ENCODE measurements at places on chromosomes 11 and 22. TPM values are rescaled to one million over a fixed set of nuclear protein-coding genes. Genes with fewer than 3 reads are reported as not detected.

DNA sequence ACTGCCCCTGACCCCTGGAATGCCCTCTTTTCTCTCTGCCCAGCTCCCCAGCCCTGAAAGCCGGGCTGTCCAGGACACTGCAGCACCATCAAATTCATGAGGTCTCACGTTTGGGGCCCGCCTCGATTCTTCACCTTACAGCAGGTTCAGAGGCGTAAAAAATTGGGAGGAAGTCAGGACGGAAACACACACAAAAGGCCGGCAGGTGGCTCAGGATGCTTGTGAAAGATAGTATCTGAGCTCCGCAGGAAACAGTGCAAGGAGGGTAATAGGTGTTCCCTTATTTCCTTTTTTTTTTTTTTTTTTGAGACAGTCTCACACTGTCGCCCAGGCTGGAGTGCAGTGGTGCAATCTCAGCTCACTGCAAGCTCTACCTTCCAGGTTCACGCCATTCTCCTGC lies 4.1 kb downstream of the RFPL2 start:
- DNase-seq, result no peak

Gene MTFP1
- polyA plus RNA-seq, result 18.4 TPM

Gene DDX25
- polyA plus RNA-seq, result 0.36 TPM

- no peak for DNase-seq
These were observed 46.7 kb downstream of the C22orf42 start for GRCh38 chr22:32112380-32112779.

Gene P2RX6
- polyA plus RNA-seq, result 0.35 TPM

Gene KRTAP5-8
- 0.26 TPM for polyA plus RNA-seq
